Activated naive CD4-positive, alpha-beta T cell treated with anti-CD3 and anti-CD28 coated beads, Interleukin-2, amount 10 ng/mL, durations not matched to agents 7 days and 5 days (primary cell): ENCODE measurements at places on chromosomes 3 and 15.

DNA sequence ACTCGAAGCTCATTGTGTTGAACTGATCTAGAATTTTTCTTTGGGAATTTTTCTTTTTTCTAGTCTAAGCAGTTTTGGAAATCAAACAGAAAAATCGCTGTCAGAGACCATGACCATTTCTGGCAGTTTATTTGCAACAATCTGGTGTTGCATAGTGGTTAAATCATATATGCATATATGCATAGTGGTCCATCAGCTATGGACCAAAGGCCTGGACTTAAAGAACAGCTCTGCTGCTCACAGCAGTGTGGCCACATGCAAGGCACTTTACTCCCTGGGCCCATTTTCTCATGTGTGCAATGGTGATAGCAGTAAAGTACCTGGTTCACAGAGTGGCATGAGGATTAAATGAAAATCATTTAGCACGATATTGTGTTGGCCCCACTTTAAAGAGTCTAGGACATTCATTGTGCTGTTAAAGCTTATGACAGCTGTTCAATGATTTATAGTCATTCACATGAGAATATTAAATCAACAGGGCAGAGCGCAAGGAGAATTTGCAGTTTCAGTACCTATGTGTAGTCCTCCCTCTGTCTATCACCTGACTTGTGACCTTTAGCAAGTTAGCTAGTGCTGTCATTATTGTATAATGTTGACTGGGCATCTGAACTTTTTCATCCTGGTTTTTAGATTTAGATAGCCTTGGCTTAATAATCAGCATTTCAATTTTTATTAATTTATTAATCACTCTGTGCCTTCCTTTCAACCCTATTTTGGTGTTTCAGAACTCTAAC, 46.4 kb downstream of the BLM start:
- DNase-seq: no peak

DNA sequence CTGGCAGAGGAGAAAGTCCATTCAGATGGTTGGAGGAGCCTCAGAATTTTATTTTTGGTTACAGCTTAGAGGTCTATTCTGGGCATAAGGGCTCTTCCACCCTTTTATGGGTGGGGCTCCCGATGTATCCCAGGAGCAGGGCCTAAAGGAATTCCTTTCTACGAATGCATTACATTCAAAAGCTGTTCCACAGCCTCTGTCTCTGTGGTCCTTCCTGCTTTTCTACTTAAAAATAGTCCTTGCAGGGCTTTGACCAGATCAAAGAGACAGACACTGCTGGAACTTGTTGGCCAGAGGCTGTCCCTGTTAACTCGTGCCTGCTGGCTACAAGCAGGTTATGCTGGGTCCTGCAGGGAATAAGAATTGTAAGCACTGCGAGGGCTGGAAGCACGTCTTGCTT, 14.4 kb upstream of the NOX5 start:
- no peak for DNase-seq

DNA sequence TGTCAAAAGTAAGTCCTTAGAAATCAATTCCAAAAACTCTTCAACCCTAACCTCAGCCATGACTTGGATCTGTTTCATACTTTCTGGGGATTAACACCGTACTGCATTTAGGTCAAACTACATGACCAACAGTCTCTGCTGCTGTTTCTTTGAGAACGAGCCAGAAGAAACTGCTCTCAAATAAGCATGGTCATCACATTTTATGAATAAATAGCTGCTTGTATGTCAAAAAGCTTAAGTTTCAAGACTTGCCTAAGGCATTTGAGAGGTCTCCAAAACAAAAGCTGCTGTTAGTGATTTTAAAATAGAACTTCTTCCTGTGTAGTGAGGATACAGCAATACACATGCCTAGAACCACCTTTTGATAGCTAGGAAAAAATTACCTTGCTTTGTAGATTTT, 166.3 kb upstream of the CHRM5 start:
- DNase-seq: no peak

GRCh38 chr3:20043396-20043795, 3.1 kb downstream of the KAT2B start:
- peak; percentile 77 for DNase-seq

GRCh38 chr3:25901796-25902195, 111.9 kb downstream of the OXSM start:
- DNase-seq: peak; percentile 40

DNA sequence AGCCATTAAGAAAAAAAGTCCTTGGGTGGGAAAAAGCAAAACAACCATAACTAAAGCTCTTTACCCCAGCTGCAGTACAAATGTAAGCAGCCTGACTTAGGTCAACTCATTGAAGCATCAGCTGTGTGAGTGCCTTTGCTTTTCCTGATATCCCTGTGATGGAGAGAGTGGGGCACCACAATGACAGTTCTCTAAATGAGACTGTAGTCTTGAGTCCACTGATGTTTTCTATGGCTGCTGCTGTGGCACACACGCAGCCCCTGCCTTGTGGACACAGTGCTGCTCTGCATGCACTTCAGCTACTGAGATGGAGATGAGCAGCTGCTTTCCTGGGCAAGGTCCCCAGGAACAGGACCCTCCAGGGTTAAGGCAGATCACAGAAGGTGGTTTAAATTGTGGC, 173.2 kb downstream of the KCNAB1 start:
- no peak for DNase-seq

GRCh38 chr3:178969004-178969700, 102.5 kb downstream of the ZMAT3 start:
- DNase-seq: no peak

DNA sequence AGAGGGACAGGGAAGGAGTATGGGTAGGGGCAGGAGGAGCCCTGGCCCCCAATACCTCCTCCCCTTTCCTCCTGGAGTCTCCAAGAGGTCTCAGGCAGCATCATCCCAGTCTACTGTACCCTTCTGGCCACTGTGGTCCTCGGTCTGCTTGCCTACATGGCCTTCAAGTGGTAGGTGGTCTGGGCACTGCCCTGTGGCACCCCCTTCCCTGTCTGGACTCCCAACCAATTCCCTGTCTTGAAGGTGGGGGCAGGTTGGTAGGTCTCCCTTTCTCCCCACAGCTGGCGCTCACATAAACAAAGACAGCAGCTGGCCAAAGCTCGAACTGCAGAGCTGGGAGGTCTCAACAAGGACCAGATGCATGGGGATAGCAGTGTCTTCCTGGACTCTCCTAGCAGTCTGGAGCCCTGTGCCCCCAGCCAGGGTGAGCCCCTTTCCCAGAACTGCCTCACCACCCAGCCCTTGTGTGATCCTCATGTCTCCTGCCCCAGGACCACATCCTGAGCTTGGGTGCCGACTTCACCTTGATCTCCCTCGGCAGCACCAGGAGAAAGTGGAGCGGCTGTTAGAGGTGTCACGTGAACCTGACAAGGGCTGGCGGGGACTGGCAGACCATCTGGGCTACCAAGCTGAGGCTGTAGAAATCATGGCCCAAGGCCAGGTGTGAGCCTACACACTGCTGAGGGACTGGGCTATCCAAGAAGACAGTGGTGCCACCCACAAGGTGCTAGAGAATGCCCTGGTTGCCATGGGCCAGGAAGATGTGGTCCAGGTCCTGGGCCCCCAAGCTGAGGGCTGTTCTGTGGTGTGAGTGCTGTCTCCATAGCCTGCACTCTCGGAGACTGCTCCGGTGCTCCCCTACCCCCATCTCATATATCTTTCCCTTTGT, 33.1 kb downstream of the NBEAL2 start:
- DNase-seq: no peak

DNA sequence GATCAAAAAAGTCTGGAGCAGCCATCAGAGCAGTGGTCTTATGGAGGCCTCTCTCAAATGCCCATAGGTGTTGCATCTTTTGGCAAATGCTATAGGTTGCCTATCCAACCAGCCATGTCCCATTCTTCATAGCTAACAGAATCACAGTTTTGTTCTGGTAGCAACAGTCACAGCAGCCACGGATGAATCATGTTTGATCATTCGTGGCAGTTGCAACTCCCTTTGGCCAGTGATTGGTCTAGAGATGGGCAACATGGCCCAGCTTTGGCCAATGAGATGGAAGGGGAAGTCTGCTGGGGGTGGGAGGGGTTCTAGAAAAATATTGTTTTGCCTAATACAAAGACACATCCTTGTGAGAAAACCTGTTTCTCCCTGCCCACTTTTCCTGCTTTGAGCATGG, 50.3 kb upstream of the PPP2R3A start:
- no peak for DNase-seq

GRCh38 chr3:187264911-187265310, 26.6 kb downstream of the MASP1 start:
- DNase-seq: no peak

DNA sequence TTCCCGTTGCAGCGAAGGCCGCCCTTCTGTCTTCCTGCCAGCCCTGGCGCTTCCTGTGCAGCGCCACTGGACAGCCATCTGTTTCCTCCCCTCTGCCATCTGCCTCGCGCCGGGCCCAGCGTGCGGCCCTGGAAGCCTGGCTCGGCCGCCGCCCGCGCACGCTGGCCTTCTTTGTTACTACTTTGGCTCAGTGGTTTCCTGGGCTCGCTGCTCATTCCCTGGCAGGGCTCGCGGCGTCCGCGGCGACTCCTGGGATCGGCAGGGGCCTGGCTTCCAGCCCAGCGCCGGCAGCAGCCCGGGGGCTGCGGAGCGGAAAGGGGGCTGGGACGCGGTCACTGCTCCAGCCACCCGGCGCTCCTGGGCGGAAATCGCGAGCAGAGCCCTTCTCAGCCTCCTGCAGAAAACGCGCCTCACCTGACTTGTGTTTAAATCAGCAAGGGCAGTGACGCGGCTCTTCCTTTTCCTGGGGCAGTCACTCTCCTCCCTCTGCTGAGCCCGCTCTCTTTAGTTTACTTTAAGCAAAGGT, 10.0 kb downstream of the CMTM7 start:
- peak; percentile 83 for DNase-seq
